ENCODE measurements at places on chromosomes 6 and 20. TPM values are rescaled to one million over a fixed set of nuclear protein-coding genes. Genes with fewer than 3 reads are reported as not detected.

GRCh38 chr6:41470331-41471063, 75.7 kb upstream of the FOXP4 start:
- DNase-seq = peak; percentile 77

DNA sequence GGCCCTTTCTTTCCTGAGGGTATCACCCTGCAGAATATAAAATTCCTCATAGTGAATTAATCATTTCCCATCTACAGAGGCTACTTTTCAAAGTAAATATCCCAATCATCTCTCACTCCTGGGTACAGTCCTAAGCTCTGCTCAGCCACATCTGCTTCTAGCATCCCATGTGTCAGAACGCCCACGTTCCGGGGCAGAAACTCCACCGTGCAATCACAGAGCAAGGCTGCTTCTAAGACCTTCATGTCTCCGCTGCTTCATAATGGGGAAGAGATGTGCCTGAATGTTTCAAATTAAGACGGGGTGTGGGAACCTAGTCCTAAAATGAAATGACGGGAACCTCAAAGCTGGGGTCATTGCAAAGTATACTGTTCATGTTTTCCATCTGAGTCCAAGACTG, 208.8 kb upstream of the GMDS start:
- no peak for DNase-seq

- no peak for DNase-seq
Measured at GRCh38 chr6:25307805-25308494, 28.8 kb downstream of the CARMIL1 start.

DNA sequence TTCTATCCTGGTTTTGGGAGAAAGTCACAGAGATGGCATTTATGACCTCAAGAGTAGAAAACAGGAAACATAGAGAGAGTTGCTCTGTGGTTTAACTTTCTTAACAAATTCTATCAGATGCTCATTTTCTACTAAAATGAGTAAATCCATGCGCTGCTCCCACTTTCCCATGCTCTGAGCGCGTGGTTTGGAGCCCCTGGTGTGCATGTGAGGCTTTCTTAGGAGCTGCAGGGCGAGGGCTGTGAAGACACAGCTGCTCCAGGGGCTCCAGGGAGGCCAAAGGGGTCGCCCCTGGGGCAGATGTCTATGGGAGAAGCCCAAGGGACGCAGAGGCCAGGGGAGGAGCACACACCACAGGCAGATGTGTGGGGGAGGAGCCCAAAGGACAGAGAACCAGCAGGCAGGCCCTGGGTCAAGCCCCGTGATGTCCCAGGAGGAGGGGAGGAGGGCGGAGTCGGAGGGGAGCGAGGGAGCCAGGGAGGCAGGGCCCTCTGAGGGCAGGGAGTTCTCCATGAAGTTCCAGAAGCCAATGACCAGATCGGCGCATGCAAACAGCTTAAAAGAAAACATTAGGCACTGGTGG, 122.9 kb downstream of the IRF4 start:
- no peak for DNase-seq

- DNase-seq = peak; percentile 10
Measured at GRCh38 chr6:28580475-28580874, 54.8 kb downstream of the GPX5 start.

GRCh38 chr6:7071405-7071804, 36.4 kb upstream of the RREB1 start:
- no peak for DNase-seq

GRCh38 chr6:110541701-110542309, 65.4 kb upstream of the SLC22A16 start:
- DNase-seq = peak; percentile 85

DNA sequence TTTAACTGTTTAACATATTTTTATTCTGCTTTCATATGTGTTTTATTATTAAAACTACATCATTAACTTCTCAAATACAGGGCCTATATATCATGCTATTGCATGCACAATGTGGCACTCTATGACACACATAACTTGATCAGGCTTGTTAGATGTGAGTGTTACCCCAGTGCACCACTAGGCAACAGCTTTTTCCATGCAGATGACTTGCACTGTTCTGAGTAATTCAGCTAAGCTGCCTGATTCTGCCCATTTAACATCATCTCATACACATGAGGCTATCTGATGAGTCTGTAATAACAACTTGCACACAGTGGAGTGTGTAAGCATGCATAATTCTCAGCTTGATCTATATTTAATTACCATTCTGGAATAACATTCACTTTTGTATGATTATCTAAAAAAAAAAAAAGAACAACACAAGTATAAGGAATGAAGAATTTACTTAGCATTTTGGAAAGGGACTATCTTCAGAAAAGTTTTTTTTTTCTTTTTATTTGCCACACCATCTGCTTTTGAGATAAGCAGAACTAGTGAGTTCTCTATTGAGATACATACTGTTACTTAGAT, 83.1 kb downstream of the GRM1 start:
- DNase-seq = no peak

- DNase-seq = no peak
Measured at GRCh38 chr20:54601831-54602515, 126.6 kb downstream of the DOK5 start.

GRCh38 chr20:45320948-45321595, 13.0 kb upstream of the MATN4 start:
- DNase-seq = no peak

Gene WFDC2
- 0.78 TPM for total RNA-seq

Gene TMEM30A
- 142 TPM for total RNA-seq

Gene SNRPB2
- 133 TPM for total RNA-seq

Gene KCNQ5
- not detected for total RNA-seq

Gene BNIP5
- total RNA-seq = not detected

Gene SLC17A2
- not detected for total RNA-seq

Gene KIZ
- total RNA-seq = 15.7 TPM

Gene SULF2
- total RNA-seq = 74.4 TPM

Gene TINAG
- not detected for total RNA-seq

Gene GHRH
- total RNA-seq = not detected

Gene PBOV1
- not detected for total RNA-seq

Gene RRP36
- 148 TPM for total RNA-seq

Gene ZCCHC3
- total RNA-seq = 19.2 TPM

Gene CLPSL1
- total RNA-seq = not detected

Gene C20orf144
- 0.24 TPM for total RNA-seq

All from RPMI7951 (cell line).